ENCODE measurements at places on chromosomes 2 and 18.

DNA sequence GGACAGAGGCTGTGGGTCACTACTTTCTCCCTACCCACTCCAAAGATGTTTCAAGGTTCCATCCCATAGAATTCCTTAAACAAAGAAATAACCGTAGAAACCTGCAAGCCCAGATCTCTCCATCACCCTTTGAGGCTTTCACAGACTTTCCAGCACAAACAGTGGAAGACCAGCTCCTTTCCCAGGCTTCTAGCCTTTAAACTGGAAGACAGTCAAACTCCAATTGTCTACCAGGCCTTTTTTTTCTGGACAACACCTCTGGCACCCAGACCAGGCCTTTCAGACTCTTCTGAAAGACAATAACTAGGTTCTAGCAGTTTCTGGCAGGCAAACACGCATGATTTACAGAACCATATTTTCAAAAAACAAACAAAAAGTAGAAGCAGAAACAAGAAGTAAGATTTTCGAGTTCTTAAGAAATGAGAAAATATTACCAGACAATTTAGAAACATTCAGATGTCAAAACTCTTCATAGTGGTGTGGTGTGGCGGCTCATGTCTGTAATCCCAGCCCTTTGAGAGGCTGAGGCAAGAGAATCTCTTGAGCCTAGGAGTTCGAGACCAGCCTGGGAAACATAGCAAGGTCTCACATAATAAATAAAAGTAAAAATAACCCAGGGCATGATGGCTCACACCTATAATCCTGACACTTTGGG lies 106.8 kb upstream of the MSH2 start:
- DNase-seq, result no peak

- DNase-seq, result no peak
Measured at GRCh38 chr2:29487967-29488555, 372.8 kb downstream of the CLIP4 start.

DNA sequence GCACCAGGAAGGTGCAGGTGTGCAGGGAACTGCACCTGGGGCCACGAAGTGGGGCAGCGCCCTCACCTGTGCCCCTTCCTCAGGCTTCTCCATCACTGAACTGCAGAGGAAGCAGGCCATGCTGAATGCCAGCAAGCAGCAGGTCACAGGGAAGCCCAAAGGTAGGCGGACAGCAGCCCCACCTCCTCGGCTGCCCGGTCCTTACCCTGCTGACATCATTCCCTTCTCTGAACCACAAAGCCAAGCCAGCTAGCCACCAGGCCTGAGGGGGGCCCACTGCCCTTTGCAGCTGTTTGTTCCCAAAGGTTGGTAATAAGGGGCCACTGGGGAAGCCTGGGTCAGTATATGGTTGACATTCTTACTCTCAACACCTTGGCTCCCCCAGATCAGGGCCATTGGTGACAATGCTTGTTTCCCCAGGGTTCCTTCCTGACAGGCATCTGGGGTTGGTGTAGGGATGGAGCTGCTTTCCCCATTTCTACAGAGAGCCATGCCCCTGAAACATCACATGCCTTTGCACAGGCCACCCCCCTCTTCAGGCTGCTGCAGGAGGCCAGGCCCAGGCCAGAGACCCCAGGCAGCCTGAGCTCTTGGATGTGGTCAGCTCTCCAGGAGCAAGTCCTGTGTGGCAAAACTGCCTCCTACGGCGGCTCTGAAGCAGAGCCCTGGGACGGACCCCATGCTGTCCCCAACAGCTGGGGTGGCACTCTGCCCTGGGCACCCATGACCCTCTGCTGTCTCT lies 47.8 kb downstream of the FAM168B start:
- no peak for DNase-seq

DNA sequence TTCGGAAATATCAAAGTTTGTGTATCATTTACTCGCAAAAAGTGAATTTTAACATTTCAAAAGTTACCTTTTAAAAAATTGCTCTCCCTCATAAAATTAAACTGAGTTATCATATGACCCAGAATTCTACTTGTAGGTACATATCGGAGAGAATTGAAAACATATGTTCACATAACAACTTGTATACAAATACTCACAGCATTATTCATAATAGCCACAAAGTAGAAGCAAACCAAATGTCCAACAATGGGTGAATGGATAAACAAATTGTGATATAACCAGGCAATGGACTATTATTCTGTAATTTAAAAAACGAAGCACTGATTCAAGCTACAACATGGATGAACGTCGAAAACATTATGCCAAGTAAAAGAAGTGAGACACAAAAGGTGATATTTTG lies 412.0 kb upstream of the TCF4 start:
- DNase-seq, result no peak

DNA sequence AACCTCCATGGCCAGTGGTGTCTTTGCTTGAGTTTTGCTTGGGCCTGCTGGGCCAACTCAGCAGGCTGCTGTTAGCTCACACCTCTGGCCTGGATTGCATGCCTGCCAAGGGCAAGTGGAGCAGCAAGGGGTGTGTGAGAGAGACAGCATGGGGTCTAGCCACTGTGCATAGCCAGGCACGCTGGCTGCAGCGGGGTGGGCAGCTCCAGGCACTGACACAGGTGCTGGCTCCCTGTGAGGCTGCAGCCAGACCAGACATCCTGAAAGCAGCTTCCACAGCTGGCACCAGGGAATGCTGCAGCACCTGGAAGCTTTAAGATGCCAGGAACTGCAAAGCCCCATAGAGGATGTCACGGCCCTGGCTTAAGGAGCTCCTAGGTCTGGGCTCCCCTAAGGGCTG lies 376.4 kb upstream of the VWC2L start:
- DNase-seq, result no peak

All from activated T-cell treated with anti-CD3 and anti-CD28 coated beads, Interleukin-2, amount 50 U/mL, for 4 hours (primary cell).